HCEC 1CT (cell line): ENCODE measurements at places on chromosomes 6 and 20.

GRCh38 chr6:35717449-35718374 is 19.1 kb upstream of the ARMC12 start:
- no peak for DNase-seq

DNA sequence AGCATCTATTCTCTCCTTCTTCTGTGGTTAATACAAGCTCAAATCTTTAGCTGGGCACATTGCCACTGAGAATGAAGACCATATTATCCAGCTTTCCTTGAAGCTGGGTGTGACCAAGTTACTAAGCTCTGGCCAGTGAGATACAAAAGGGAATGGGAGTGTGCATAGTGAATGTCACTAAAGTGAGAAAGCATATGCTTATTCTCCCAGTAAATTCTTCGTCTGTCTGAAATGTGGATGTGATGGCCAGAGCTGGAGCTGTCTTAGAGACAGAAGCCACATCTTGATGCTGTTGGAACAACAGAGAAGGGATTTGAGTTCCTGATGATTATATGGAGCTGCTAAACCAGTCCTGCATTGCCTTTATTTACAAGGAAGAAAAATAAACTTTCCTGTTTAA is 60.1 kb downstream of the SESN1 start:
- DNase-seq, result no peak

- DNase-seq, result no peak
Observed at GRCh38 chr6:45428727-45429126, 51.0 kb upstream of the SUPT3H start.

DNA sequence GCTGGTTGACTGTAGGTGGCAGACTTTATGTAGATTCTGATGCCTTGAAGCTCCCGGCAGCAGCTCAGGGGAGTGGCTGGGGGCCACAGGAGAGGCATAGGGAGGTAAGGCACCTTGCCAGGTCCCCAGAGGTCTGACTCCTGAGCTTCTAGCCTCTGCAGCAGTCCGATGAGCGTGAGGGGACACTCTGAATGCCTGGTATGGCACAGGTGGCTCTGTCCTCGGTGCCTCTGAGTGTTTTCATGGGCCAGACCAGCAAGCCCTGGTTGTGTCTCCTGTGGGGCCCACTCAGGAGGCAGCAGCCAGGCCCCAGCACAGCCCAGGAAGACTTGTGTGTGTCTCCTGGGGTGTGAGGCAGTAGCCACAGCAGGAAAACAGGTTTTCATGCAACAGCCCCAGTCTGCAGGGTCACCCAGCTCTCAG is 39.7 kb upstream of the IRF4 start:
- DNase-seq, result no peak

- DNase-seq, result no peak
Observed at GRCh38 chr6:14142063-14142450, 24.5 kb downstream of the CD83 start.

DNA sequence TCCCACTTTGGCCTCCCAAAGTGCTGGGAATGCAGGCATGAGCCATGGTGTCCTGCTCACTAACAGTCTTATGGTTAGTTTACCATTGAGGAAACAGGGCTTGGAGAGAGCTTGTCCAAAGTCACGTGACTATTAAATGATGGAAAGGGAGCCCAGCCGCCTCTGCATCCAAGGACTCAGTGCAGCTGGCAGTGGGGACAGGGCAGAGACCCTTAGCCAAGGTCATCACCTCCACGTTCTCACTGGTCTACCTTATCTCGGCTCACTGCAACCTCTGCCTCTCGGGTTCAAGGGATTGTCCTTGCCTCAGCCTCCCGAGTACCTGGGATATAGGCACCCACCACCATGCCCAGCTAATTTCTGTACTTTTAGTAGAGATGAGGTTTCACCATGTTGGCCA is 109.3 kb downstream of the SLC23A2 start:
- no peak for DNase-seq

DNA sequence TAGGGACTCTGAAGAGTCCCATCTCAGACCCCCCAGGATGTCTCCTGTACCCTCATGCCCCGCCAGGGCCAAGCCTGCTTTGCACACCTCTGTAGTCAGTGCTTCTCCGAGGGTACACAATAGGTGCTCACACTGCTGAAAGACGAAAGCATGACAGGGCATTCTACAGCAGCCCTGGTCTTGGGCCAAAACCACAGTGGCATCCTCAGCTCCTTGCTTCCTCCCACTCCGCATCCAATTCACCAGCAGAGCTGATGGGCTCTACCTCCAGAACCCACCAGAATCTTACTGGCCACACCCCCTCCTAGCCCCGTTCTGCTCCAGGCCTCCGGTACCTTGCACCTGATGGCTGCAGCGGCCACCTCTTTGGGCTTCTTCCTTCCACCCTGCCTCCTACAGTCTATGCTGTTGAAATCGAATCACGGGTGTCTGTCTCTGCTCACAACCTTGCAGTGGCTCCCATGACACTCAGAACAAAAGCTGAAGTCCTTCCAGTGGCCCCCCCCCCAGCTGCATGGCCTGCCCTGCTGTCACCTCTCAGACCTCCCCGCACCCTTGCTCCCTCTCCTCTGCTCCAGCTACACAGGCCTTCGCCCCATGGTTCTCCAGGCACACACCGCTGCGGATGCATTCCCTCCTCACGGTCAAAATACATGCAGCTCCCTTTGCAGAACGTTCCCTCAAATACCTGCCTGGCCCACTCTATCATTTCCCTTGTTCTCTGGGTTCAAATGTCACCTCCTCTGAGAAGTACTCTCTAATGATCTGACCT is 1.2 kb downstream of the ANGPT4 start:
- no peak for DNase-seq

DNA sequence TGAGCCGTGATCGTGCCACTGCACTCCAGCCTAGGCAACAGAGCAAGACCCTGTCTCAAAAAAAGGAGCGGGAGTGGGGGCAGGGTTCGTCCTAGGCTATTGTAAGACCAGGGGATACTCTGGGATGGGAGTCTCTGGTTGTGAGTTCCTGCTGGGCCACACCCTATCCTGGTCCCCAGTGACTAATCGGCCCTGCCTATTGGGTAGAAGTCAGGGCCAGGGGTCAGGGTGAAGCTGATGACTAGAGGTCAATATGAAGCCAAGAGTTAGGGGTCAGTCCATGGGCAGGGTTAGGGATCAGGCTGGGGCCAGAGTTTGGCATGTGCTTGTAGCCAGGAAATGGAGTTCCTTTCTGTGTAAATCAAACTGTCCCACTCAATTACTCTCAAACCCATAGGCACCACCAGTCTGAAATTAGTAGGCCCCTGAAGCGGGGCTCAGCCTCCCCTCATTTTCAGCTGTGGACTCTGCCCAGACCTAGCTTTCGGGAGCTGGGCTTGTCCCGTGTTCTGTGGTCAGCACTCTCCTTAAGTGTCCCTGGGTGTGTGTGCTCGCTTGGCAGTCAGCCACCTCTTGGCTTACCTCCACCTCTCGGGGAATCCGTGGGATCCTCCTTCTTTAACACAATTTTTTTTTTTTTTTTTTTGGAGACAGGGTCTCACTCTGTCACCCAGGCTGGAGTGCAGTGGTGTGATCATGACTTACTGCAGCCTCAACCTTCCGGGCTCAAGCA is 1.8 kb downstream of the HSPA12B start:
- no peak for DNase-seq

GRCh38 chr6:137434640-137435039 is 59.6 kb downstream of the OLIG3 start:
- DNase-seq, result no peak

DNA sequence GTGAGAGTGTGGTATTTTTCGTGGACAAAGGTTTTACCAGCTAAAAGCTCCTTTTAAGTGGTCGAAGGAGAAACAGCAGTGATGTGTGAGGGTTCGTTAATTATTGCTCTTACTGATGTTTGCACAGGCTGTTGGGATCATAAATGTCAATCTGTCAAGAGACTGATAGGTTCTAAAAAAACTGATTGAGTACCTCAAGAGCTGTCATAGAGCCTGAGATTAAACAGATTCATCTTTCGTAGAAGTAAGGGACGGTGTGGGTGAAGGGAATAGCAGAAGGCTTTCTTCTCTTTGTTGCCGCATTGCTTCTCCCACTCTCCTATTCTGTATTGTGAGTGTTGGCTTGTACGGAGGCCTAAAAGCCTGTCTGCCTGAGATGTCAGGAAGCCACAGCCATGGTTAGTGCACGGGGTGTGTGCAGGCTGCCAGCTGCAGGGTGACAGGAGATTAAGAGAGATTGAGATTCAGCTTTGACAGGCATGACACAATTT is 291.0 kb downstream of the ZFAND3 start:
- no peak for DNase-seq

DNA sequence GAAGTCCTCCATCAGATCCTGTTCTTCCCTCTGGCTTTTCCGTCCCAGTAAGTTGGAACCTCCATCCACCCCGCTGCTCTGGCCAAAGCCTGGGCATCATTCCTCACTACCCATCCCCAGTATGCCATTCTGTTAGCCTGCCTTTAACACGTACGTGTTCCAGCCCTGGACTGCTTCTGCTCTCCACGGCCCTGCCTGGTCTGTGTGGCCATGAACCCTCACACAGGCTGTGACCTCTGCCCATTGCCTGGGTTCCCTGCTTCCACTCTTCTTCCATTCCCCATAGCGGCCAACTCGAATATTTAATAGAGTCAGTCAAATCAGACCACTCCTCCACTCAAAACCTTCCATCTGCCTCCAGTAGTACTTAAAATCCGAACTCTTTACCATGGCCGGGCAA is 29.4 kb downstream of the RALGAPA2 start:
- no peak for DNase-seq

DNA sequence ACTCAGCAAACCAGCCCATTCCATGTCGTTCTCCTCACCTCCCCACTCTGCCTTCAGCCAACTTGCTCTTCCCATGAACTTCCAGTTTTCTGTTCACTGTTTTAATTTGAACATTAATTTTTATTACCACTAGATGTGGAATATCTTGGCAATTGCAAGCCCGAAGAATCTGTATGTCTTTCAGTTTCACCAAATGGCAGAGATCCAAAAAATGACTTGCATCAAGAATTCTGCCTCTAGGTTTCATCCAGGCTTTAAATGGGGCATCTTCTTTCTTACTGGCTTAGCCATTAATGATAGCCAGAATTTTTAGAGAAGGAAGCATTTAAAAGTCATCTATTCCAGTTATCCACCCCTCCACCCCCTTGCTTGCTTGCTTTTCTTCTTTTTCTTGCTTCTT is 39.0 kb downstream of the CAP2 start:
- DNase-seq, result no peak

- DNase-seq, result no peak
Observed at GRCh38 chr6:151284012-151284411, 44.2 kb downstream of the AKAP12 start.

DNA sequence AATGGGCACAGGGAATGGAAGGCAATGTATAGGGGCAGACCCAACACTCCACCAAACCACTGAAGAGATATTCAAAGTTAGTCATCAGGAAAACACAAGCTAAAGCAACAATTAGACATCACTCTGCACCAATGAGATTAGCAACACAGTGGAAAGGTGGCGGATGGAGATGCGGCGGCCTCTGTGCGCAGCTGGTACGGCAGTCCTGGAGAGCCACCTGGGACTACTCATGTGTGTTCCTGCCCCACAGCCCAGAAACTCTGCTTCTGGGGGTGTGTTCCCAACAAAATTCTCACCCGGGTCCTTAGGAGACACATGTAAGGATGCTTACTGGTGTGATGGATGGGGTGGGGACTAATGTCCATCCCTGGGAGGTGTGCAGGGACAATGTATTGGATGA is 82.4 kb downstream of the DHX35 start:
- no peak for DNase-seq

- no peak for DNase-seq
Observed at GRCh38 chr6:157246048-157246630, 77.2 kb downstream of the TMEM242 start.

GRCh38 chr20:37347891-37348791 is 2.2 kb downstream of the SRC start:
- no peak for DNase-seq

GRCh38 chr6:106568530-106568929 is 60.8 kb downstream of the RTN4IP1 start:
- DNase-seq, result peak; percentile 72

DNA sequence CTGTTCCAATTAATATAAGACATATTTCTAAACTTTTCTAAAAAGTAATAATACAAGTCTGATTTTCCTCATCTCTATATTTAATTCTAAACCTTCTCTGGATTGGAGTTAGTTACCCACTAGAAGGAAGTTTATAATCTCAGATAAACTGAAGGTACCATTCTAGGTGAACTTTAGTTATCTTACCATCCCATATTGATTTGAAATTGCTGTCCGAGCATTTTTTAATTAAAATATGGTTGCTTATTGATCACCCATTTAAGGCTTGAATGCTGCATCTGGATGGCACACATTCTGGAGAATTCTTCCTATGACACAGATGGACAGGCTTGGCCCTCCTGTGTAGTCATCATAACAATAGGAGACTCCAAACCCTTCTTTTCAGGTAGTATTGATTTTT is 8.0 kb downstream of the RNF182 start:
- no peak for DNase-seq

DNA sequence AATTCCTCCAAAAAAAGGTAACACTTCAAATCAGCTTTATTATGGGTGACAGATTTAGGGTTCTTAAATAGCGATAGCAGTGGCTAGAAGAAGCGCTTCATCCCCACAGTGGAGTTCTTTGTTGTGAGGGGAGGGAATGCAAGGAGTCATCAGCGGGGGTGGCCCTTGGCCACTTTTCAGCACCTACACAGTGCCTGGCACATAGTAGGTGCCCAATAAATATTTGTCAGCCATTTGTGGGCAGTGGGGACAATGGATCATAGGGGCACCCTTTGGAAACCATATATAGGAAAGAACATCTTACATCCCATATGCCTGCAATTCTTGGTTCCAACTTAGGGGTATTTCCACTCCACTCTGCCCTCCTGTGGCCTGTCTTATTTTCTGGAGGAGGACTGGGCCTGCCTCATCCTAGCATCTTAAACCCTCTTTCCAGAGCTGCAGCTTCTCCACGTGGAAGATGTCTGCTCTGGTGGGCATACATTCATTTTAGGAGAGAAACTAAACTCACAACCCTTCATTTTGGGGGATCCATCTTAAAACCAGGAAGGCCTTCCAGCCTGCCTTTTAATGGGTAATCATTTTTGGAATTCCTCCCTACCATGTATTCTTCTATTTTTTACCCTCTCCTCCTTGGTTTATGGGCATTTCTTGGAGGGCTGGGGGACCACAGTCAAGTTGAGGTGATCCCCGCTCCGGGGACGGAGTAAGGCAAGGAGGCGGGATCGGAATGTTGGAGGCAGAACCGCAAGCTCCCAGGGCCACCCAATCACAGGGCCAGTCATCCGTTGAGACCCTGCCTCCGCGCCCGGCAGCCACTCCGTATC is 2.6 kb upstream of the GPSM3 start:
- DNase-seq, result peak; percentile 61

GRCh38 chr20:50107086-50107660 is 5.8 kb downstream of the UBE2V1 start:
- DNase-seq, result no peak
